ENCODE measurements at places on chromosomes 5 and 9.

DNA sequence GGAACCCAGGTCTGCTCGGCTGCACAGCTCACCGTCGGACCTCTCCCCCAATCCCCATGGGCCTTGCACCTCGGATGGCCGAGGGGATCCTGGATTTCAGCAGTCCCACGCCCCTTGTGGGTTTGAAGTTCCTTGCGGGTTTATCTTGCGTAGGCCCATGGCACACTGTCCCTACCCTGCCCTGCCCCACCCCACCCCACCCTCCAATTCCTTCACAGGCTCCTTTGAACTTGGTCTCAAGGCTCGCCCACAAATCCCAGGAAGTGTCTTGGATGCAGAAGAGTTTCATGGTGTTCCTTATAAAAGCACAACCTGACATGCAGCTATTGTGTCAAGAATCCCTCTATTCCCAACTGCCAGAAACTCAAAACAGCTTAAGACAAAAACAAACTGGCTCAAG is 11.2 kb upstream of the SMIM23 start:
- DNase-seq, result no peak

- no peak for DNase-seq
These were observed 10.5 kb downstream of the RPS14 start for GRCh38 chr5:150438873-150439546.

DNA sequence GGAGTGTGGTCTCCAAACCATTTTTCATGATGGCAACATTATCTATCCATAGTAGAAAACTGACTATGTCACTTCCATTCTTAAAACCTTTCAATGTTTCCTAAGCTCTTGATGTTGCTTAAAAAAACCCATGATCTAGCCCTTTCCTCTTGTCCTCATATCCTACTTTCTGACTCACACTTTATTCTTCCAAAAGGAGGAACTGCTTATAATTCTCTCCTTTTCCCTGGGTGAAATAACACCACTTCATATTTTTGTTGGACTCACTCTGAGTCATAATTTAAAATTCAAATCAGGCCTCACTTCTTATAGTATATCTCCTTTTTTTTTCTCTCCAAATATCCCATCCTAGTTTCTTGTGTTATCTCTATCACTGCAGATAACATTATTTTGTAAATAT is 513.9 kb downstream of the MAN2A1 start:
- peak; percentile 58 for DNase-seq

GRCh38 chr9:86526021-86526420 is 171.8 kb upstream of the TUT7 start:
- DNase-seq, result no peak

- peak; percentile 93 for DNase-seq
These were observed 4.7 kb downstream of the SKP2 start for GRCh38 chr5:36156619-36157018.

- no peak for DNase-seq
These were observed 4.6 kb downstream of the DOK3 start for GRCh38 chr5:177505075-177505474.

DNA sequence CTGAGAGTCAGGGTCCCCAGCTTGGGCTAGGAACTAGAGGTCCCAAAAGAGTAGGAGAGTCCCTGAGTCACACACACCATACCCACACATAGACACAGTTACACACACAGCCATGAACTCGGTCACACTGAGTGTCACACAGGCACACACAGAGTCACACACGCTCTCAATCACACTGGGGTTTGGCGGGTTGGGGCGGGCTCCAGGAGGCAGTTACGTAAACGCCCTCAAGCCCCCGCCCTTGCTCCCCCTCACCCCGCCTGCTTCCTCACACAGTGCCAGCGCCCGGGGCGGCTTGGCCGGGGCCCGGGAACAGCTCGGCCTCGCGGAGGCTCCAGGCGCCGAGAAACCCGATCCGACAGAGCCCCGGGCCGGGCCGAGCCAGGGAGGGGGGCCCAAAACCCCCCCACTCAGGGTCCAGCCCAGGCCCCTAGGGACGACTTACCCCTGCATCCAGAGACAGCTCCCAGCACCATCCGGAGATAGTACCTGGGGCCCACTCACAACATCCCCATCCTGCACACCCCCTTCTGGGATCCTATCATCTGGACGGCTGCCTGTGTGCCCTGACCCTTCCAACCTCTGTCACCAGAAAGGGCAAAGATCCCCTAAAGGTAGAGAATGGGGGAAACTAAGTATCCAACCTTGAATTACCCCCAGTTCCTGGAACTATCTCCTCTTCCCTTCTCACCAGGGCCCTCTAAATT is 3.5 kb upstream of the CNTFR start:
- DNase-seq, result no peak

GRCh38 chr9:95574176-95574575 is 57.4 kb upstream of the PTCH1 start:
- no peak for DNase-seq

DNA sequence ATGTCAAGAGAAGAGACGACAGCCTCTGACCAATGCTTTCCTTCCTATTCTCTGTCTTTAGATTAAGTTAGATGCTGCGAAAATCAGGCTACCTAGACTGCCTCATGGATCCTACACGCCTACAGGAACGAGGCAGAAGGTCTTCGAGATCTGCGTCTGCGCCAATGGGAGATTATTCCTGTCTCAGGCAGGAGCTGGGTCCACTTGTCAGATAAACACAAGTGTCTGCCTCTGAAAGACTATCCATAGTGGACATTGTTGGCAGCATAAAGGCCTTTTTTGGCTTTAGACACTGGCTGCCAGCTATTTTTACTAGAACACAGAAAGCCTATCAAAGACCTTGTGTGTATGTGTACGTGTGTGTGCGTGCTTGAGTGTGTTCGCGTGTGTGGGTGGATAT is 90.9 kb upstream of the PPP1R2B start:
- DNase-seq, result no peak

- DNase-seq, result peak; percentile 47
These were observed 37.3 kb upstream of the EGFL7 start for GRCh38 chr9:136625101-136626065.

DNA sequence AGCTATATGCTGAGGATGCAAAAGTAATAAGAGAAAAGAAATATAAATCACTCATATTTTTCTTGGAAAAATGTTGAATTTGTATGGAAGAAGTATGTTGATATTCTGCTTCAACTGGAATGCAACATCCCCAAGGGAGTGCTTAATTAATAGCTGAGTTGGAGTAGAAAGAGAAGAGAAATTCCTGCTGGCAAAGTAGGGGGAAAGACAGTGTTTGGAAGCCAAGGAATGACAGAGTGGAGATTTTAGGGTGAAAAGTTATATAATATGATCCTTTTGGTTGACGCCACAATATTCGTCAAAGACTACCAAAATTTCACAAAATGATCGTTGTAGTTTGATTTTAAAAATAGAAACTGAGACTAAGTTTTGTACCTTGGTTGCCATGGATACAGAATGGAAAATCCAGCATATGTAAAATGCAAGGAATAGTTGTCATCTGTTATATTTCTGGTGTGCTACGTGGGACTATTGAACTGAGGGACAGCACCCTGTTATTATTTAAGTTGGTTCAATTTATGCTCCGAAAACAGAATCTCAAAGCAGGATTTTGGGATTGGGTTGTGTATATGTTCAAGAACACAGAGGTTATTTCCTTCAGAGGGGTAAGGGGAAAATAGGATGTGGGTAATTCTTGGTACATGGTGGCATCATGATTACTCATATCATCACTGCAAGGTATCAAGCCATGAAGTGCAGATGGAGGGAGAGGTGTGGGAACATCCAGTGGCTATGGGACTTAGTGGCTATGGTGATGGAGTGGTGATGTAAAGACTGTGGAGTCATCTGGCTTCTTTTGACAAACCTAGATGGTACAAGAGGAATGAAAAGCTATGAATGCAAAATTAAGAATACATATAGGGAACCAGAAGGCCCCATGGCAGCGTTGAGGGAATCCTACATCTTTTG is 61.0 kb downstream of the SUB1 start:
- peak; percentile 56 for DNase-seq

DNA sequence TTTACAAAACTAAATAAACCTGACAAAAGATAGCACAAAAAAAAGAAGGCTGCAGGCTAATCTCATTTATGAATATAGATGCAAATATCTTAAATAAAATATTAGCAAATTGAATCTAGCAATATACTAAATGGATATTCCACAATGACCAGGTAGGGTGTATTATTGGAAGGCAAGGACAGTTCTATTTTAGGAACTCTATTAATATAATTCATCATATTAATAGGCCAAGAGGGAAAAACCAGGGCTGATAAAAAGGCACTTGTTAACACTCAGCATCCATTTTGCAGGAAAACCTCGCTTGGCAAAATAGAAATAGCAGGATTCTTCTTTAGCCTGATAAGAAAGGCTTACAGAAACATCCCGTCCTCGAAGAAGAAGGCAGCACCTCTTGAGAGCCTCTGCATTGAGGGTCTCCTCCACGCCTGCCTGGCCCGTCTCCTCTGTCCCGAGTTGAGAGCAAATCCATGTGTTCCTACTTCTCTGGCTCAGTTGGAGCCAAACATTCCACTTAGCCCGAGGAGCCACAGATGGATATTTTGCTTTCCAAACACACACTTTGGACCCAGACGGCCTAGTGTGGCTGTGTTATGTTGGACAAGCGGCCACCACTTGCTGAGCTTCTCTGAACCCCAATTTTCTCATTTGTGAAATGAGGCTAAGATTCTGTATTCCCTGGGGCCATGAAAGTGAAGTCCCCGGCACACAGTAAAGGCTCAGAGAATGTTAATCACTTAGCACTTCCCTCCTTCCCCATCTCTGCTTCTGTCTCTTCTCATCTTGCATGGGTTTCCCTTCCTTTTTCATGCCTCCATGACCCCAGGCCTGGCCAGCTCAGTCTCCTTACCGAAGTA is 181.8 kb upstream of the MVB12B start:
- no peak for DNase-seq

GRCh38 chr5:115579747-115580173 is 22.5 kb downstream of the TICAM2 start:
- peak; percentile 74 for DNase-seq

GRCh38 chr5:129906177-129906887 is 2.1 kb downstream of the CHSY3 start:
- peak; percentile 63 for DNase-seq

DNA sequence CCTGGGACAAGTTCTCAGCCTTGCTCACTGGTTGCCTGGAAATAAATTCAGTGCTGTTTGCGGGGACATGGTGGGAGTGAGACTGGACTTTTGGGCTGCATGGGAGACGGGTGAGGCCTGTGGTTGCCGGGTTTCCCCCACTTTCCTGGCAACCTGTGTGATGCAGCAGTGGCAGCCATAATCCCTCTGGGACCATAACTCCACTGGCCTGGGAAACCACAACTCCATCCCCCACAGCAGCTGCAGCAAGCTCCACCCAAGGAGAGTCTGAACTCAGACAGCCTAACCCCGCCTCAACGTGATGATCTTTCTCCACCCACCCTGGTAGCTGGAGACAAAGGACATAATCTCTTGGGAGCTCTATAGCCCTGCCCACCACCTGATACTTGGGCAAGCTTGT is 349.9 kb downstream of the PIK3R1 start:
- DNase-seq, result no peak

- DNase-seq, result peak; percentile 47
These were observed 93.5 kb downstream of the GLDC start for GRCh38 chr9:6552033-6552432.

- no peak for DNase-seq
These were observed 39.3 kb upstream of the SLC27A6 start for GRCh38 chr5:128925973-128926372.

GRCh38 chr9:127116088-127116726 is 6.2 kb downstream of the ANGPTL2 start:
- DNase-seq, result no peak

DNA sequence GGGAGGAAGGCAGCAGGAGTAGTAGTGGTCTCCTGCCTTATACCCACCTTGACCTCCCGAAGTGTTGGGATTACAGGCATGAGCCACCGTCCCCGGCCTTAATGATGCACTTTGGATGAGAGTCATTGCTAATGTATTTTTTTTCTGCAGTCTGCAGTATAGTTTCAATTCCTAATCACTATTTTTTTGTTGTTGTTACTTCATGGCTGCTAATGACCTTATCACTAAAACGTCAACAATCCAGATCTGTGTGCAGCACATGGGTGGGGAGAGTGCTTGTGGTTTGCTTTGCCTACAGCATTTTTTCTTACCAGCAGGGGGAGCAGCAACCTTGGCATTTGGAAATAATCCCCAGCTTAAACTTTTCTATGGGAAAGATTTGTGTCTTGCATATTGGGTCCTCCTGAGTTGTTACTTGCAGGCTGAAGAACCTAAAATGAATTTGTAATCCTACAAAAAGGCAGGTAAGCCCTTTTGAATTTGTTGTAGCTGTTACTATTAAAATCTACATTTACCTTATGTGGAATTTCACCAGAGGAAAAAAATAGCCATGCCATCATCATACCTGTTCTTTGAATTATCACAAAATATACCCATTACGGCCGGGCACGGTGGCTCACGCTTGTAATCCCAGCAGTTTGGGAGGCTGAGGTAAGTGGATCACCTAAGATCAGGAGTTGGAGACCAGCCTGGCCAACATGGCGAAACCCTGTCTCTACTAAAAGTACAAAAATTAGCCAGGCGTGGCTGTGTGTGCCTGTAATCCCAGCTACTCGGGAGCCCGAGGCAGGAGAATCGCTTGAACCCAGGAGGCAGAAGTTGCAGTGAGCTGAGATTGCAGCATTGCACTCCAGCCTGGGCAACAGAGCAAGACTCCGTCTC is 6.3 kb upstream of the MED7 start:
- peak; percentile 63 for DNase-seq

- no peak for DNase-seq
These were observed 7.4 kb downstream of the KIF12 start for GRCh38 chr9:114091711-114092110.

- DNase-seq, result no peak
These were observed 26.0 kb downstream of the NSG2 start for GRCh38 chr5:174071484-174071883.

- DNase-seq, result no peak
These were observed 202.7 kb downstream of the ATP10B start for GRCh38 chr5:160649304-160649703.
